ENCODE measurements at places on chromosomes 3 and 15.
A peak's percentile ranks its signal among the peaks of the same experiment; 100 is the strongest.

- DNase-seq = peak; percentile 34
Measured at GRCh38 chr15:77083381-77084160, 12.7 kb upstream of the TSPAN3 start.

DNA sequence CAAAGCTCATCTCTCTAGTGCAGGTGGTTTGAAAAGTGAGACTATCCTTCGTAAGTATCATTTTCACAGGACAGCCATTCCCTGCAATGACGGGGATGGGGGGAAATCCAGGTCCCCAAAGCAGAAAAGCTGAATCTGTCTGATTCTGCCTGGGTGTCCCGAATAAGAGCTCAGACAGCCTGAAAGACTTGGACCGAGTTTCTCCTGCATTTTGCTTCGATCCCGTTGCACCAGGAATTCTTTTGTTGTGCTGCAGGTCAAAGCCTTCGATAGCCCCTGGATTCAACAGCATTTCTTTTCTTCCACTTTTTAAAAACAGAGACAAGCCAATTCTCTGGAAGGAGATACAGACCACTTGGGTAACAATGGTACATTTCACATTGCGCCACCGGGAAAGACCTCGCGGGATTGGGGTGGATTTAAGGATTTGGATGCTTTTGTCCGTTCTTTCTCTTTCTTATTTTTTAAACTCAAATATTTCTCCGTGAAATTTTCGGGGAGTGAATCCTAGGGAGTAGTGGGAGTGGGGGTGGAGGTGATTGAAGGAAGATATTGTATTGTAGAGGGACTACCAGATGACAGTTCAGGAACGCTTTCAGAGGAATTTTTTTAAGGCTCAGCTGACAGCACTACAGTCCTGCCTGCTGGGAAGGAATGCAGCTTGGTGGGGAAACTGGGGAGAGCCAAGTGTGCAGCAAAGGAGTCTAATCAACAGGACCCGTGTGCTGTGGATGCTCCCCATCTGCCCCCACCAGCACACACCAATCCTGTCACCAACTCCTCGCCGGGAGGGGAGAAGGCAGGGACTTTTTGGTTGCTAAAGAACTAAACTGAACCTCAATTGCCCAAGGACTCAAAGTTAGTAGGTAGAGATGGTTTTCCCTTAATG is 2.6 kb downstream of the SLITRK3 start:
- DNase-seq = no peak

GRCh38 chr15:50487287-50487686 is 59.2 kb downstream of the USP50 start:
- DNase-seq = no peak

- no peak for DNase-seq
Measured at GRCh38 chr3:127744875-127745274, 72.1 kb downstream of the ABTB1 start.

GRCh38 chr3:171228240-171228639 is 201.7 kb upstream of the SLC2A2 start:
- no peak for DNase-seq

GRCh38 chr3:194180570-194180969 is 44.6 kb downstream of the HES1 start:
- no peak for DNase-seq

- no peak for DNase-seq
Measured at GRCh38 chr3:49164983-49165720, 979 bp downstream of the CCDC71 start.

DNA sequence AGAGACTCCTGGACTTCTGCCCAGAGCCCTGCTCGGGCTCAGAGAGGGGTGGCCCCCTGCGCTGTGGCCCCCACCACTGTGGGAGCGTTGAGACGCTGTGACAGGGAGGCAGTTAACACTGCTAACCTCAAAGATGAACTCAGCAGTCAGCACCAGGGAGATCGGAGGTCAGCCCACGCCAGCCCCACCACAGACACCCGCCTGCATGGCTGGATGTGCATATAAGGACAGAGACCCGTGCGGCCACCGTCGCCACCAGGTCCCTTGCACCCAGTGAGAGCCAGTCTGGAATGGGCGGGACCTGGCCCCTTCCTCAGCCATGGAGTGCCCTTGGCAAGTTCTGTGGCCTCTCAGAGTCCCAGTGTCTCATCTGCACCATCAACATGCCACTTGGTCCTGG is 48.5 kb upstream of the FURIN start:
- no peak for DNase-seq

DNA sequence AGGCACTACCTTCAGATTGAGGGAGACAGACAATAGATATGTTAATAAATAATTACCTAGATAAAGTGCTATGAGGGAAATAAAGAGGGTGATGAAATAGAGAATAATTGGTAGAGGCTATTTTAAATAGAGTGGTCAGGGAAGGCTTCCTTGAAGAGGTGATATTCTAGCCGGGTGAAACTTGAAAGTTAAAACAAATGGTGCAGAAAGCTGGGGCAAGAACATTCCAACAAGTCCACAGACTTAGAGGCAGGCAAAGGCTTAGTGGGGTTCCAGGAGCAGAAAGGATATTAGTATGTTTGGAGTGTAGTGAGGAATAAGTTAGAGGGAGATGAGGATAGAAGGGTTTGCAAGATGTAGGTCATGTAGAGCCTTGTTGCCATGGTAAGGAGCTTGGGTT is 10.1 kb downstream of the HACD3 start:
- no peak for DNase-seq

- DNase-seq = no peak
Measured at GRCh38 chr3:27637346-27637995, 84.7 kb downstream of the EOMES start.

DNA sequence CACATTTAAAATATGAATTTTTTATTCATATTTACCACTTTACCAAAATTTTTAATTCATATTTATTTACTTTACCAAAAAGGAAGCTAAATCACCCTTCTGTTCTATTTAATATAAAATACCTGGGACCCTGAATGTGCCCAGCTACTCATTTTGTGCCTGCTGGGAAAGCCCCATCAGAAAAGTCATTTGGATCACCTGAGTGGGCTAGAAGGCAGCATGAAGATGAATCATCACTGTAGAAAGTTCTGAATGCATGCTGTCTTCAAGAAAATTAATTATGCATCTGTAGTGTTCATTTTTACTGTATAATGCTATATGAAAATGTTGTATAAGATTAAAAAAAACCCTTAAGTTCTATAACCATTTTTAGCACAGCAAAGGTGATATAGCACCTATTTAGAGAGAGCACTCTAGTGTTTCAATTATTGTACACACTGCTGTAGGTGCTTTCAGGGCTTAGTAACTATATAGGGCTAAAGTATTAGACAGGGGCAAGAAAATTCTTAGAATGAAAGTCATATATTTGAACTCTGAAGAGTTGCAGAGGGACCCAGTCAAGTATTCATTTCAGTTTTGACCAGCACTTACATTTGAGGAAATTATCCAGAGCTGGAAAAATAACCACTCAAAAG is 175.1 kb downstream of the NFKBIZ start:
- no peak for DNase-seq

GRCh38 chr15:40595773-40596172 is 1.7 kb downstream of the KNL1 start:
- no peak for DNase-seq

- no peak for DNase-seq
Measured at GRCh38 chr3:111385971-111386495, 156.0 kb upstream of the CD96 start.

DNA sequence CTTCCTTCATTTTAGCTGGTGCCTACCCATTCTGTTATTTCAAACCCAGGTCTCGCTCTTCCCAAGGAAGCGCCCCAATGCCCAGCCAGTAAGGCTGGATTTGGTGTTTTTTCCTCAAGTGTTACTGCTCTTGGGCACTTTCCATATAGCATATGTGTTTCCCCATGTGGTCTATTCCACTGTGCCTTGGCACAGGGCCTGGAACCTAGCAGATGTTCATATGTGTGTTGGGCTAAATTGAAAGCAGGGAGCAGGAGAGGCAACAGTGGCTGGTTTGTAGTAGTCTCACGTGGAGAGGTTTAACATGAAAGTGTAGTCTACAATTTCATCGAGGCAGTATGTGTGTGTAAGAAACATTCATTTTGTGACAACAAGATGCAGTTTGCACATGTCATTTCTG is 48.2 kb upstream of the TEX264 start:
- DNase-seq = no peak

DNA sequence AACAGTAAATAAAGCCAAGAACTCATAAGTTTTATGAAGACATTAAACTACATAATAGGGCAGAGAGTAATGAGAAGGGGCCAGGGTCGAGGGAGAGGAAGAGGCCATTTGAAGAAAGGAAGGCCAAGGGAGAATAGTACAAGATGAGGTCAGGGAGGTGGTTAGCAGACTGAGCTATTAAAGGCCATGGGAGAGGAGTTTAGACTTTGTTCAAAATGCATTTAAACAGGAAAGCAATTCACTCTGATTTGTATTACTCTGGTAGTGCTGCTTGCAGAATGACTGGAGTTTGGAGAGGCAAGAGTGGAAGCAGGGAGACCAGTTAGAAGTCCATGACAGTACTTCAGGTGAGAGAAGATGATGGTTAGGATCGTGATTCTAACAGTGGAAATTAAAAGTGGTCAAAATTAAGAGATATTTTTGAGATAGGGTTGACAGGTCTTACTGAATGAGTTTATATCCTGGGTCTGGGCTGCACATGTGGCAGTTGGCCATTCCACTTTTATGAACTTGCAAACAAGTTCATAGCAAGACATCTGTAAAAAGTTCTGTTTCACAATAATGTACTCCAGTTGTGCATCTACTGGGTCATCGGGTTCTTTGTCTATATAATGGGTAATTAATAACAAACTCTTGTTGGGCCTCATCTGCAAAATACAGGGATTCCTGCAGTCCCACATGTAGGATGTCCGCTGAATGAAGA is 16.3 kb downstream of the PPP2R3A start:
- DNase-seq = no peak

GRCh38 chr3:23953523-23953922 is 8.4 kb downstream of the NR1D2 start:
- no peak for DNase-seq

DNA sequence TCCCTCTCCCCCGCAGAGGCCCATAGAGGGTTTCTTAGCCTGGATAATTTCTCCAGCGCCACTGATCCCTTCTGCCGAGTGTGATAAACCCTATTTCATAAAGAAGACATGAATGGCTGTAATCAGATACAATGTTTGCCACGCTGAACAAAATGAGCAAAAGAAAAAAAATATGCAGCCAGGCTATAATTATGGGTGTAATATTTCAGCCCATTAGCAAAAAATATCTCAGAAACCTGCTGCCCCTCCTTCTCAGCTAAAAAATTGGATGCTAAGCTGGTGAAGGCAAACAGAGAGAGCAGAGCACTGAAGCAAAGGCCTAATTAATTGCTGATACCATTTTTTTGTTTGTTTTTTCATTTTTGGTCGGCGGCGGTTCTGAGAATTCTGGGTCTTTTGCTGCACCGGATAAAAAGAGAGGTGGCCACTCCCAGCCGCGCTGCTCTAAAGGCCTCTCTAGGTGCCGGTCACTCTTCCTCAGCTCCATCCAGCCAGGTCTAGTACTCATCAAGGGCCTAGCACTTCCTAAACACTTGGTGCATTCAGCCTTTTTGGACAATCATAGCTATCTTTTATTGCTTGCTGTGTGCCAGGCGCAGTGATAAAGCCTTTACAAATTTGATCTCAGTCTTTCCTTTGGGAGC is 128.7 kb upstream of the TLE3 start:
- DNase-seq = no peak

GRCh38 chr3:37249294-37249693 is 74.9 kb upstream of the LRRFIP2 start:
- no peak for DNase-seq

GRCh38 chr15:101320501-101321052 is 25.5 kb upstream of the SNRPA1 start:
- no peak for DNase-seq

DNA sequence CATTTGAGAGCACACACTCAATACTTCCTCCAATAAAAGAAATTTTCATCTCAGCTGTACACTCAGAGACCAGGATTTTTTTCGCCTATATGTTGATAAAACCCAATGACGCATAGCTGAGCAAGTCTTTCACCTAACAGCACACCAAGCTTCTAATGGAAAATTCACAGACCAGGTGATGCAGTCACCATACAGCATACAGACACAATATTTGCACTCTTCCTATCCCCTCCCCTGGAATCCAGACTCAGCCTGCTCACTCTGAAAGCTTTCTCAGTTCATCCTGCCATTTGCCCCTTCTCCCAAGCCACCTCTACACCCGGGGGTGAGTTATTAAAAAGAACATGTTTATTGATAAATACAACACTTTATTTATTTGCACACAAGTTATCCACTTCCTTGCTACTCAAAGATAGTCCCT is 1.7 kb downstream of the TBC1D5 start:
- DNase-seq = no peak

GRCh38 chr3:137642831-137643230 is 121.3 kb upstream of the SOX14 start:
- DNase-seq = no peak

- DNase-seq = no peak
Measured at GRCh38 chr15:64875641-64876223, 34.0 kb downstream of the PLEKHO2 start.

DNA sequence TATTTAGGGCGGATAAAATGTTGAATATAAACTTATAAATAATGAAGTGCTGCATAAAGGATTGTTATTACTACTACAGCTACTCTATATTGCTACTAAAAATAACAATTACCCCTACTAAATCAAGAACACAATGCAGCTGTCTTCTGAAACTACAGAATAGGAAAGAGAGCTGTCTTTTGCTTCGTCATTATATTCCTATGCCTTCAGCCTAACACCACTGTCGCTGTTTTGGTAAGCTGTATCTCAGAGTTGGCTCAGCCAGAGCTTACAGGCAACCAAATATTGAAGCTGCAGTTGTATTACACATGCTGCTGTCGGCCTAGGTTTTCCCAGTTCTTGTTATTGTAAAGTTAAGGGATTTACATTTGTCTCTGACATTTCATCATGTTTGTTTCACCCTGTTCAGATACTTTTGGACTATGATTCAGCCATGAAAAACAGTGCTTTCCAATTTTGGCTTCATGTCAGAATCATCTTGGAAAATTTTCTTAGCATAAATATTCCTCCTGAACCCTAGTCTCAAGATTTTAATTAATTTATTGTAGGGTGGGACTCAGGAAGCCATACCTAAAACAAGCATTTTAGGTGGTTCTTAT is 31.3 kb upstream of the LPP start:
- DNase-seq = no peak

DNA sequence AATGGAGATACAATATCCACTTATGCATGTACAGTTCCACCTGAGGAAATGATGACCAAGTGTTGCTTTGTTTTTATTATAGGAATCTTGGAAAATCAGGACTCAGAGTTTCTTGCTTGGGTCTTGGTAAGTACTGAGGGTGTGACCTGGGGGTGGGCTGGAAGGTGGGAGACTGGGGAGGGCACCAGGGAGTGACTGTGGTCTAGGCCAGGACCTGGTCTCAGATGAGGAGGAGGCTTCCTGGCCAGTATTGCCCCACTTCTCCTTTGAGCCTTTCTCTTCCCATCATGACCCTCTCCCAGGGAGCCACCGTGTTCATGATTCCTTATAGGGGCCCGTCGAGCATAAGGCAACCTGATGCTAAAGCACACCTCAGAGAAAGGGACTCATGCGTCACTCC is 133.4 kb downstream of the SSR3 start:
- no peak for DNase-seq

DNA sequence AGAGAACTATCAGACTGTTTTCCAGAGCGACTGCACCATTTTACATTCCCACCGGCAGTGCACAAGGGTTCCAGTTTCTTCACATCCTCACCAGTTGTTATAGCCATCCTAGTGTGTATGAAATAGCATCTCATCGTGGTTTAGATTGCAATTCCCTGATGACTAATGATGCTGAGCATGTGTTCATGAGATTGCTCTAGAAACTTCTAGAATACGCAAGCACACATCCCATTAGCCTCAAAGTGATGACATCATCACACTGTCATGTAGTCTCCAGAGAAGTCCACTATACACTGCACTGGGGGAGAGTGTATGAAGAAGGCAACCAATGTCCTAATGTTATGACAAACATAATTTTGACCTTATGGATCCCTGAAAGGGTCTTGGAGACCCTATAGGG is 30.1 kb downstream of the FBLN2 start:
- no peak for DNase-seq
